ENCODE measurements at places on chromosomes 4 and X. TPM values are rescaled to one million over a fixed set of nuclear protein-coding genes. Genes with fewer than 3 reads are reported as not detected.

The FAM120C gene
- 14.0 TPM for total RNA-seq

DNA sequence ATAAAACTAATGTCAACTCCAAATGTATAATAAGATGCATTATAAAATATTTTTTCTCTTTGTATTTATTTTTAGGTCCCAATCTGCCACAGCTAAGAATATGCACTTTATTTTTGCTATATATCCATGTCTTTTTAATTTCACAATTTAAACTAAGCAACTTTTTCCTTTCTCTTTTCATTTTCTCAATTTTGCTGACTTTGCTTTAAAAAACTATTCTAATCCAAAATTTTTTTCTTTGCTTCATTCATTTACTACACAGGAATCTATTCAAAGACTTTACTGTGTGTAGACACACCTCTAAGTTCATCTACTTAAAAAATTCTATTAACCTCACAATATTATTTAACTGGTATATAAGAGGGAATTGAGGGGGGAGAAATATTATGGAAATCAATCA, 201.9 kb downstream of the ADGRA3 start:
- DNase-seq = no peak

GRCh38 chrX:53321230-53321942, 40.0 kb upstream of the IQSEC2 start:
- no peak for DNase-seq

GRCh38 chr4:89837385-89837992, 528 bp upstream of the SNCA start:
- DNase-seq = peak; percentile 59

- no peak for DNase-seq
These were observed 1.3 kb downstream of the SMC1A start for GRCh38 chrX:53421125-53421524.

The CT83 gene
- not detected for total RNA-seq

DNA sequence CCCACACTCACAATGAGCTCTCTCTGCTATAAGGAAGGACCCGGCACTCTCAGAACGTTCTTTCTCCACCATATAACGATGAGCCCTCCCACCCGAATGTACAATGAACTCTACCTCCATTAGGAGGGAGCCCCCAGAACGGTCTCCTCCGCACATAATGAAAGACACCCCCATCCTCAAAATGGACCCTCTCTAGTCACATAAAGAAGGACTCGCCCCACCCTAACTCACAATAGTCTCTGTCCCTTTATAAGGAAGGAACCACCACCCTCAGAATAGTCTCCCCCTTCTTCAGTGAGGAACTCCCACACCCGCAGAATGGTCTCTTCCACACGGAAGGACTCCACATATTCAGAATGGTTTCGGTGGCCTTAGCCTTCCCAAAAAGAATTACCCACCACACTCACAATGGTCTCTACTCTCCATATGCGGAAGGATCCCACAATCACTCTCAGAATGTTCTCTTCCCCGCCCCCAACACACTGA, 477 bp downstream of the SLC35A2 start:
- DNase-seq = no peak

The TSC22D3 gene
- 22.3 TPM for total RNA-seq

The LUZP4 gene
- not detected for total RNA-seq

The GPR143 gene
- 2.4 TPM for total RNA-seq

DNA sequence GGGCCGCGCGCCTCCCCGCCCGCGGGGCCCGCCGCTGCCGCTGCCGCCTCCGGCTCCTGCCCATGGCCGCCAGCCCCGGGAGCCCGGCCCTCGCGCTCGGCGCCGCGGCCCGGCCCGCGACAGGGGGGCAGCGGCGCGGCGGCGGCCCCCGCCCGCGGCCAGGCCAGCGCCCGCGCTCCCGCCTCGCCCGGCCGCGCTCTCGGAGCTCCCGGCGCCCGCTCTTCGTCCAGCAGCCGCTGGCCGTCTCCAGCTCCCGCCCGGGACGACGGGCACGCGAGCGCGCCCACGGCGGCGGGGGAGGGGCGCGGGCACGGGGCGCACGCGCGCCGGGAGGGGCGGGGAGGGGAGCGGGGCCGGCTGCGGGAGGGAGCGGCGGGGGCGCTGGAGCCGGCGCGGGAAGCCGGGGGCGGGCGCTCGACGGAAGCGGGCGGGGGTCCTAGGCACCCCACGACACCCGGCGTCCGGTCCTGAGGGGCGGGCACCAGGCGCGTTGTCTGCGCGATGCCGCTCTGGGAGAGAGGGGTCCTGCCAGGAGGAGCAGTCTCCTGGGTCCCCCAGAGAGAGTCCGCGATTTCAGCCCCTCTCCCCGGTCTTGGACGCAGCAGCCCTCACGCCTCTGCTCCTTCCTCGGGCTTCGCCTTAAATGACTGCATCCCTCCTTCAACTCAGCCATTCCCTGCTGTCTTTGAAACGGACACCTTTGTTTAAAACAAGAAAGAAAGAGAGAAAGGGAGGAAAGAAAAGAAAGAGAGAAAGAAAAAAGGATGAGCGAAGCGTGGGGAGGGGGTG, 490 bp upstream of the PDZD4 start:
- DNase-seq = no peak

GRCh38 chr4:110106931-110107296, 91.5 kb downstream of the ELOVL6 start:
- DNase-seq = no peak

The VSIG4 gene
- total RNA-seq = not detected

DNA sequence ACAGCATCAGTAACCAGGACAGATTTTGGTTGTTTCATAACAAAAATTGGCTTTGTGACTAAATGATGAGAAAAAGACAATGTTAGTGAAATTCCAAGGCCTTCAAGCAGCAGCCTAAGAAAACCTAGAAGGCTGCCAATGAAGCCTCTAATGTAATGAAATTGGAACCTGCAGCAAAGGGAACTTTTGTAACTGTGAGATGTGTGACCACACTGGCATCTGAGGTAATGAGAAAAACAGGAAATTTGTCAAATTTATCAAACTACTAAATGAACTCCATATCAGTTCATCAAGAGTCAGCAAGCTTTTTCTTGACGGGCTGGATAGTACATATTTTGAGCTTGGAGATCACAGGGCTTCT, 30.4 kb upstream of the EMCN start:
- DNase-seq = no peak

- no peak for DNase-seq
These were observed 36.0 kb downstream of the AWAT2 start for GRCh38 chrX:70013466-70014381.

The AWAT2 gene
- total RNA-seq = not detected

- DNase-seq = no peak
These were observed 73.2 kb downstream of the HOPX start for GRCh38 chr4:56607926-56608325.

The HTRA3 gene
- 3.4 TPM for total RNA-seq

The MCF2 gene
- total RNA-seq = 0.23 TPM

DNA sequence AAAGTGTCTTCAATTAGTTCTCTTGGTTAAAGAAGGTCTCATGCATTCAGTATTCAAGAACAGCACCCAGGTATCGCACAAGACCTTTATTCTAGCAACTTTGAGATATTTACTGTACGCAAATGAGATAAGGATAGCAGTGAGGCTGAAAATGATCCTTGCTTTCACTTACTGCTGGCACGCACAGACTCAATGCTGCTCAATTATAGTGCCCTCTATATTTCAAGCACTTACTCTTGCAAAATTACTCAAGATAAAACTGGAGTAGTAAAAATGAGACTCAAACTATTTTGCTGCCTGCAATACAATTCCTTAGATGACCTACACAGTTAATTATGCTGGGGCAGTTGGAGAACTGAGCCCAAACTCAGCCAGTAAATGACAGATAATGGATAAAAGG, 60.9 kb downstream of the ADGRA3 start:
- no peak for DNase-seq

The ZNF330 gene
- 25.8 TPM for total RNA-seq

- DNase-seq = no peak
These were observed 51.7 kb upstream of the MCF2 start for GRCh38 chrX:139759637-139760036.

The MGST2 gene
- 15.0 TPM for total RNA-seq

The GABRA4 gene
- not detected for total RNA-seq

DNA sequence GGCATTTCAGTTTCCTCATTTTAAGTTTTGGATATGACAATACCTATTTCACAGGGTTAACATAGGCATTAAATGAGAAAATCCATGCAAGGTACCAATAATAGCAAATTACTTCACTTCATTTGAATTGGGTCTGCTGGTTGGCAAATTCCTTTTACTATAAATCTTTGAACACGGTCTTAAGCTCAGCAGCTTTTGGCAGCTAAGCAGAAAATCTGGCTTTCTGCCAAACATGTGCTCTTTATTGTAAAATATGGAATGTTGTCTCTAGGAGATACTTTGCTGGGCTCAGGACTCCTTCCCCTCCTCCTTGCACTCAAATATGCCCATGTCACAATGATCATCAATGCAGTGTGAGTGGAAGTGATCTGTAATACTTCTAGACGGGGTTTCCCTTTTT, 16.8 kb upstream of the DMP1 start:
- DNase-seq = no peak

DNA sequence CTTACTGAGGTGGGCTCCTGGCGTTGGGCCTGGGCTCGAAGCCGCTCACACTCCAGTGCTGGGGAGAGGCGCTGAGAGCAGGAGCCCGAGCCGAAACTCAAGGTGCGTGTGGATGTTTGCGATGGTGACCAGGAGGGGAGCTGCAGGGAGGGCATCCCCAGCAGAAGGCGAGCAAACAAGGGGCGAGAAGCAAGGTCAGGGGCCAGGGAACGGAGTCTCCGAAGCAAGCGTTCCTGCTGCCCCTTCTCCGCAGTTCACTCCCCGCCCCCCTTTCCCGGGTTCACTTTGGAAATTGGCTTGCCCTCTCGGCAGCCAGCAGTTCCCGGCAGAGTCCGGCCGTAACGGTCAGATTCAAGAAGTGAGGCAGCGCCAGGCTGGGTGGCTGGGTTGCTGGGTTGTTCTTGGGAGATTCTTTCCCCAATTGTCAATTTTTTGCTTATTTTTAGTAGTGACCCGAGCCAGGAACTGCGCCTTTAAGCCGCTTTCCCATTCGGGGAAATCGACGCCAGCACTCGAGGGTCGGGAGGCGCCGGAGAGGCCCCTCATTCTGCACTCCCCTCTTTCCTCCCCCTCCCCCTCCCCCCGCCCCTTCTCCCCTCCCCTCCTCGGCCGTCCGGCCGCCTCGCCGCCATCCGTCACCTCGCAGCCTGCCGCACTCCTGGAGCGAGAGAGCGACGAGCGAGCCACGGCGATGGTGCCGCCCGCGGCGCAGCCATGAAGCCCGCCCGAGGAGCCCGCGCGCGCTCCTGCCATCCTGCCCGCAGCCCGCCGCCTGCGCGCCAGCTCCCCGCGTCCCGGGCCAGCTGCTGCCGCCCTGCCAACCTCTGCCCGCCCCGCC, at the start of gene FRMPD3:
Gene FRMPD3 (plus strand): TSS at position 655 of the 838 bp plus-strand sequence. CDS start 76,937 bp downstream, outside the sequence.
- DNase-seq = peak; percentile 8

The CTAG1A gene
- not detected for total RNA-seq

DNA sequence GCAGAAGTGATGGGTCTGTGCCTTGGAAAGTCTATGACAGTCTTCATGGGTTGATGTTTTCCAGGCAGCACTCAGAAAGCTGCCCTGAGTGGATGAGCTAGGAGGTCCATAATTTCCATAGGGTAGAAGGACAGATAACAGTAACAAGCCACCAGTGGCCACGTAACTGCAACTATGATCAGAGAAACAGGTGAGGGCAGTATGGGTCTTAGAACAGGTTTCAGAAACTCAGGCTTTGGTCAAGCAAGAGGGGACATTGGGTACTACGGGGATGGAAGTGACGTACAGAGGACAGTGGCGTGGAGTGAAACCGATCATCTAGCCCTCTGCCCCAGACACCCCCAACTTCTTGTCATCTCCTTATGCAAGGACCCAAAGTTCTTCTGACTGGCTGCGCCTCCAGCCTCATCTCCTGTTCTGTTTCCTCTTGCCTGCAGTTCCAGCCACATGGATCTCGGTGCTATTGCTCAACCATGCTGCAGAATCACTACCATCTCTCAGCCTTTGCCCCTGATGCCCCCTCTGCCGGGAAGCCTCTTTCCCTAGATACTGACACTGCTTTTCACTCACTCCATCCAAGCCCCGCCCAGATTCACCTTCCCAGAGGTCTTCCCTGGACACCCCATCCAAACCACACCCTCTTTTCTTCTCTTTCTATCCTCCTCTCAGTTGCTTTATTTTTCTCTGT, 123.4 kb downstream of the MFAP3L start:
- DNase-seq = no peak

The SRPX2 gene
- 0.35 TPM for total RNA-seq

DNA sequence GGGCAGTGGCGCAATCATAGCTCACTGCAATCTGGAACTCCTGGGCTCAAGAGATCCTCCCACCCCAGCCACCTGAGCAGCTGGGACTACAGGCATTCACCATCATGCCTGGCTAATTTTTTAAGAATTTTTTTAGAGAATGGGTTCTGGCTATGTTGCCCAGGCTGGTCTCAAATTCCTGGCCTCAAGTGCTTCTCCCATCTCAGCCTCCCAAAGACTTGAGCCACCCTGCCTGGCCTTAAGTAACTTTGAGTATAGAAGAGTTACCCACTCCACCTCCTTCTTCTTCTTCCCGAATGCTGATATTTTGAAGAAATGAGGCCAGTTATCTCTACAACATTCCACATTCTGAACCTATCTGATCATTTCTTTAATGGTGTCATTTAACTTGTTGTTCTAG, 72.4 kb upstream of the WWC2 start:
- no peak for DNase-seq

- no peak for DNase-seq
These were observed 29.2 kb upstream of the CCNI start for GRCh38 chr4:77104791-77105540.

DNA sequence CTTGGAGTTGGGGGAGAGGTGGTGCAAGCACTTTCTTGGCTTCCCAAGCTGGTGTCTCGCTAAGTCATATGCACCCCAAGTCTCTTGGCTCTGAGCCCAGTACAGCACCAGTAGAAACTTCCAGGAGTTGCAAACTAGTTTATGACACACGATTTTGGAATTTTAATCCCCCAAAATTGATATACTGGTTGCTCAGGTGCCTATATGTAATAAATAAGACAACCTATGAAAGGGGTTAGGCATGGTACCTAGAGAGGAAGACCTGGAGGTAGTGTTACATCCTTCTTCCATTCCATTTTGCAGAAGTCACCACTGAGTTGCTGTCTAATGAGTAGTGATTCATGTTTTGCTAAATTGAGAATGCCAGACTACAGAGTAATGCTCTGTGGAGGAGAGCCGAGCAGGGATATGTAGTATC, 4.3 kb upstream of the SLC4A4 start:
- no peak for DNase-seq

DNA sequence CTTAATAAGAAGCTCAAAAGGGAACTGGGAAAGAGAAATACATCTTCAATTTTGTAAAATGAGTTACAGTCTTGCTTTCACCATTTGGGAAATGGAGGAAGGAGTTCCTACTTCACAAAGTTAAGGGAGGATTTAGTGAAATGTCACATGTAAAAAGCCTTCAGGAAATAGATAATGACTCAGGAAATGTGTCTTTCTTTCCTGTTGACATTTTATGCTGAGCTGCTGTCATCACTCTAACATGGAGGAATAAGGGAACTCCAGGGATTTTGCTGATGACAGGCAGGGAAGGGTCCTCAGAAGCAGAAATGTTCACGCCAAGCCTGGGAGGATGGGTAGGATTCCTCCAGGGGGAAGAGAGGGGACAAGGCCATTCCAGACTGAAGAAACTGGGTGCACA, 251.1 kb downstream of the USP46 start:
- no peak for DNase-seq

- no peak for DNase-seq
These were observed 261.6 kb downstream of the ARHGAP24 start for GRCh38 chr4:85736571-85736970.

The HSFX2 gene
- total RNA-seq = not detected

The DHX15 gene
- total RNA-seq = 240 TPM

GRCh38 chr4:8859550-8860095, 12.0 kb downstream of the HMX1 start:
- DNase-seq = no peak

The GRPR gene
- 0.68 TPM for total RNA-seq

The NAP1L5 gene
- 7.5 TPM for total RNA-seq

Data from neural crest cell (in vitro differentiated cells).